Esophagus squamous epithelium (tissue), 5 donors: ENCODE measurements at places on chromosomes 1 and 21. TPM values are rescaled to one million over a fixed set of nuclear protein-coding genes. Genes with fewer than 3 reads are reported as not detected.

Gene TAGLN2
- 468 TPM for total RNA-seq

Gene CELA3B
- not detected for total RNA-seq

Gene NEXN
- 0.76 TPM for total RNA-seq

Gene CNR2
- not detected for total RNA-seq

Gene EFCAB7
- 2.6 TPM for total RNA-seq

Gene UTP25
- total RNA-seq = 3.9 TPM

Gene SHISAL2A
- 1.7 TPM for total RNA-seq

Gene KRTAP21-3
- total RNA-seq = not detected

Gene TMEM54
- 175 TPM for total RNA-seq

DNA sequence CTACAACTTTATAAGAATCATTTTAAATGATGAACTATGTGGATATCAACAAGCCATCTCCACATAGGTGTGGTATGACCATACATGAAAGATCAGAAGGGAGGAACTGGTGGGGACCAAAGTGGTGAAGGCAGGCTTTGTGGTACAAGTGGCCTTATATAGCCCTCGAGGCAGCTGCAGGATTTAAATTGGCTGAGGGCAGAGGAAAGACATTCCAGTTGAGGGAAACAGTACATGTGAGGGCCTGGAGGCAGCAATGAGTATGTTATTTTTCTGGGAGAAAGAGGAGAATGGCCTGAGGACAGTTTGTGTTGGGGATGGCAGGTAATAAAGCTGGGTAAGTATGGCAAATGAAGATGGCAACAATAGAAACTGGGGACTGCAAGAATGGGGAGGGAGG, 17.1 kb downstream of the OSCP1 start:
- DNase-seq = no peak

DNA sequence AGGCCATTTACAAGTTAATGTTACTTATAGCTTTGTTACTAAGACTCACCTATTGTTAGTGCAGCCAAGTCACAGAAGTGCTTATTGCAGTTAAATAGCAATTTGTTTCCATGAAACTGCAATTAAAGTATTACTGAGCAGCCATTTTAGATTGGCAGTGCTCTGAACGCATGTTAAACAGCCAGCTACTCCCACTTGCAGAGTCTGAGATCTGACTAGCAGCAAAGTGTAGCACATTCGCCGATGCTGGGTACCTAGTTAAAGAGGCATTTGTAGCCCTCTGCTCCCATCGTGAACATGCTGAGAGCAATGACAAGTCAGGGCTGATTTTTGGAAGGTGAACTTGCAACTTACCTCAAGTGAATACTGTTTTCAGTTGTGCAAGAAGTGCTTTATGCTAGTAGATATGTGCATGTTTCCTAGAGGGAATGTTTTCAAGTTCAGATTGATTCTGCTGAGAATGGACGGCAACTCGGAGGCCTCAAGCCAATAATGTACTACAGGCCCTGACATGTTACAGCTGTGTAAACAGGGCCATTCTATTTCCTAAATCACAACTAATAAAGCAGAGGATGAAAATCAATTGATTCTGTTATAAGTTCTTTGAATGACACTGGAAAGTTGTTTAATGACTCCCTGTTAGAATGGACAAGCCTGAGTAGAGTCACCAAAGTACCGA, 19.8 kb downstream of the LMO4 start:
- no peak for DNase-seq

DNA sequence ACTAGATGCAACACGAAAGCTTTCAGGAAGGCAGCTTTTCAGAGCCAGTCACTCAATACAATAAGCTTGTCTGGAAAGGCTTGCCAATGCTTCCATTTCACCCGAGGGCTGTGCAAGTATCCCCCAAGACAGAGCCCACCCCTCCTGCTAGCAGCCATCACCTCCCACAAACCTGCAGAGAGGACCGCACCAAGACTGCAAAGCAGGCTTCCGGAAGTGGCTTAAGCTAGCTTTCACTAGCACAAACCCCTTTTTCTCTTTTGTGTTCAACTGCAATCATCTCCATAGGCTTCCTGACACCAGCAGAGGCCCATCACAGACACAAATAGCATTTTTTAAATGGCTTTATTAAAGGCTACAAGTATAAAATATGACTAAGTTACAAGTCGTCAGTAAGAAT, 31.5 kb downstream of the C1orf198 start:
- DNase-seq = no peak

GRCh38 chr21:35363458-35363857, 314.4 kb upstream of the RUNX1 start:
- no peak for DNase-seq

DNA sequence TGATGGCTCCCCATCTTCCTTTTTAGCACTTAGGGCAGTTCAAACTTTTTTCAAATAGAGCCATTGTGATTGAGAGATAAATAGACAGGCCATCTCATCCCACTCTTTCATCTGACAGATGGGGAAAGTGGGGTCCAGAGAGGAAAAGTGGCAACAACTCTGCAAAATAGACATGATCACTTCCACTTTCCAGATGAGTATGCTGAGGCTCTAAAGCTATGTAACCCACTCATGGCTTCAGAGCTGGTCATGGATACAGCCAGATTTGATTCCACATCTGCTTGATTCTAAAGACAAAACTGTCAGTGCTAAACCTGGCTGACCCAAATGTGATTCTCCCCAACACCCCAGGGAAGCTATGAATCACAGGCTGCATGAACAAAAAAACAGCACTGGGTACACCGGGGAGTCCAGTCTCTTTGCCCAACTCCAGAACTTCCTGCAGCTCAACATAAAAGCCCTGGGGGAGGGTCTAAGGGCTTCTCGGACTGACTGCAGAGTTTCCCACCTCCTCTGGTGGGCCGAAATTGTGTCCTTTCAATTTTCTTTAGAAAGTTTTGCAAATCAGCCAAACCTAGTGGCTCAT, 59.3 kb downstream of the PLPP3 start:
- DNase-seq = no peak

GRCh38 chr1:22315315-22316078, 136.2 kb upstream of the ZBTB40 start:
- DNase-seq = no peak

GRCh38 chr1:244154508-244154871, 103.4 kb downstream of the ZBTB18 start:
- DNase-seq = no peak

DNA sequence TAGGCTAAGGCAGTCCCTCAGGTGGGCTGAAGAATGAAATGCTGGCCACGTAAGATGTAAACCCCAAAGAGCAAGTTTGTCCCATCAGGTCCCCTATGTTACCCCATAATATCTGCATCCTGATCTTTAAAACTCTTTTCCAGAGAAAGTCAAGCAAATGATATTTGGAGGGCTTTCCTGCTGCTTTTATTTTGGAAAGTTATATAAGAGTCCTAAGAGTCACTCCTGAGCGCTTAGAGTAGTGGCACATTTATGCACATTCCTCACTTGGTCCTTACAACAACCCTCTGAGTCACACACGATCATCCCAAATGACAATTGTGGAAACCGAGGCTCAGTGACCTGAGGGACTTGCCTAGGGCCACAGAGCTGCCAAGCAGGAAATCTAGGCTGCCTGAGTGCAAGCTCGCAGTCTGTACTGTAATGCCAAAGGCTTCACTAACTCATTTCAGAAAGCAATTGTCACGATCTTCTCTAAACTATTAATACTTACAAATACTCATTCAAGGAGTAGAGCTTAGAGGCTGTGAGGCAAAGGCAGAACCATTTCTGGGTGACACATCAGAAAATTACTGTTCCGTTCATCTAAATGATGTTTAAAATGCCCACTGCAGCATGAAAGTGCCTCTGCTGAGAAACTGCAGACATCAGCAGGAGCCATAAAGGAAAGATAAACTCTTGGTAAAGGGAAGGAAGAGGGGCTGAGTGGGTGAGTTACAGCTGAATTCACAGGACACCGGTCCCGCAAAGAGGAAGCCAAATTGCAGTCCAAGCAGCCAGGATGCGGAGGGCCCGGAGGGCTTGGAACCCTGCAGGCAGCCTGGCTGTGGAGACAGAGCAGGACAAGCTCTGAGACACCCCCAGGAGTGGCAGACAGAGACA, 30.8 kb downstream of the CAPZB start:
- DNase-seq = no peak

DNA sequence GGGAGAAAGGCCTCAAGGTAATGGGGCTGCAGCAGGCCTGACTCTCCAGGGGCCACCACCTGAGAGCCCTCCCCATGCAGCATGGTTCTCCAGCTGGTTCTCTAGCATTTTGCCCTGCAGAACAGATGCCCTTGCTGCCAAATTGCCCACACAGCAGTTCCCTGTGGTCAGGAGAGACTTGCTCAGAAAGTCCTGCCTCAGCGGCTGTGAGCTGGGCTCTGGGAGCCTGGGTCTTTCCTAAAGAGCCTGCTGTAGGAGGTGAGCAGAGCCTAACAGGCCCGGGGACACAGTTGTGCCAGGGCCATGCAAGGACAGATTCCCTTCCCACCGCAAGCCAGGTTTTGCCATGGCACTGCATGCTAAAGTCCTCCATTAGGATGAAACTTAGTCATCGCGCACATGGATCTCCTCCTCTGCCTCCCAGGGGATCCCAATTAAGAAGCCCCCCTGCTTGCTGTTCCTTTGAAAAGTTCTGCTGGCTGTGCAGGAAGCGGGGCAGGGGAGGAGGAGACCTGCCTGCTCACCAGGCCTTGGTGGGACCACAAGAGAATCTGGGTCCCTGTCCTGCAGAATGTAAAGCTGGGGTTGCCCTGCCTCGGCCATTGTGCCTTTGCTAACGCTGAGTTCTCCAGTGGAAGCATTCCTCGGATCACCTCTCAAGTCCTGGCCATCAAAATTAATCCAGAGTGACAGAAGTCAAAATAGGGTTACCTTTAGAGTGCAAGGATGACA, 21.4 kb downstream of the TEX35 start:
- DNase-seq = no peak

GRCh38 chr1:215507119-215507518, 60.0 kb upstream of the KCTD3 start:
- no peak for DNase-seq

GRCh38 chr1:177281901-177282300, 111.1 kb downstream of the BRINP2 start:
- DNase-seq = no peak

DNA sequence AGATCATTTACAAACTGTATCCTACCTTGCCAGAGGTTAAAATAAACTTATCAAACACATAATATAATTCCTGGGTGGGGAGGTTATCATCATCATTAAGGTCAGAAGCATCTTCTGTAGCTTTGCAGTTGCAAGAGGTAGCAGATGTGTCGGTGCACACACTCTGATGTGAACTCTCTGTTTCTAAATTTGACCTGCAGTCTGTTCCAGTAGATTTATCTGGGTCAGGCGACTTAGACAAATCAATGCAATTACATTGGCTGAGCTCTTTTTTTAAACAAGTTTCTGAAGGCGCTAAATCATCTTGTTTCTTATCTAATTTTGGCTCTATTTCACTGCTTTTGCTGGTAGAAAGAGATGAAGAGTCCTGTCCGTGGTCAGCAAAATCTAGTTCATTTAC, 70.4 kb downstream of the PRPF38A start:
- no peak for DNase-seq

DNA sequence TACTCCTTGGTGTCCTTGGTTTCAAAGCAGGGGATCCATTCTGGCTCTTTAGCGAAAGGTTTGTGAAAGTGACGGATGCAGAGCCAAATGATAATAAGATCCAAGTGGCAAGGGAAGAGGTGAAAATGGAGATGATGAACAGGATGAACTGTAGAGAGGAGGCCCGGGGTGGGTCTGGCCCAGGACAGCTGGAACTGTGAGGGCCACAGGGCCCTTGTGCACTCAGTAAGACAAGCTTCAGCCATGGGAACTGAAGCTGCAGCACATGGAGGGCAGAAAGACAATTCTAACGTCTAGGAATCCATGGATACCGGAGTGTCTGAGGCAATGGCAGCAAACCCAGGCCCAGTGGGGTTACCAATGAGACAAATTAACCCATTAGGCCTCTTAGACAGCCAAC, 4.8 kb downstream of the KCNA2 start:
- no peak for DNase-seq

DNA sequence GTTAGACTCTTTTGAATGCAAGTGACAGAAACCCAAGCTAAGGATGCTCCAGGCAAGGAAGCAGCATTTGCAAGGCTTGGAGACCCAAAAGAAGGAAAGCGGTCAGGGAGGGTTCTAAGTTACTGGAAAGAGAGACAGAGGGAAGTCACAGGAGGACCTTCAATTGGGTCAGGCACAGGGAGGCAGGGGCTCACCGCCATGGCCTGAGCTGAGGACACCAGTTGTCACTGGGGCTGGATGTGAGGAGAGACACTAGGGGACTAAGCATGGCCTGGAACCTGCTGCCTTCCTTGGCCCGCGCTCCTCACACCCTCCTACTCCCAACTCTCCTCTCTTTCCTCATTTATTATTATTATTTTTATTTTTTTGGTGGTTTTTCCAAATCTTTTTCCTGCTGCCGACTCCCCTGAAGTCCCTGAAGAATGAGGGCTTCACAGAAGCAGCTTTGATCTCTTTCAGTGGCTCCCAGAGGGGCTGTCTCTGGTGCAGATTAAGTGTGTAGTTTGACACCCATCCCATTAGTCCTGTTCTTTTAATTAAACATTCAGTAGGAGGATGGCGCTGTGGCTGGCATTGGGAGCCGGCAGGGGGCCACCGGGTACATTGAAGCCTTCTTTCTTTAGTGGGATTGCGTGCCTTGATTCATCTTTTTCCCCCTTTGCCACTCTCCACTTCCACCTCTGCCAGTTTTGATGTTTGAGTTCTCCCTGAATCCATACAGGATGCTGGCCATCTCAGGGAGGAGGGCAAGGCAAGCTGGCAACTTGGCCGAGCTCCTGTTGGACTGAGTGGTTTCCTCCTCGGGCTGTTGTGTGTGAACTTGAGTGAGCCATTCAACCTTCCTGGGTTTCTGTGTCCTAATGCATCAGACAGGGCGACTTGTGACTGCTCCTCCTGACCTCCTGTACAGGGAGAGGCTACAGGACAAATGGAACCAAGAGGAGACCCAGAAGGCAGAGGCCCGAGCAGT, 59.3 kb downstream of the MDM4 start:
- DNase-seq = no peak

GRCh38 chr1:27031235-27032118, 18.8 kb upstream of the TENT5B start:
- DNase-seq = no peak
